Muscle of leg (tissue), 16 donors: ENCODE measurements at places on chromosomes 5 and 9.

GRCh38 chr5:90483206-90483605 is 8.5 kb downstream of the POLR3G start:
- no peak for DNase-seq

GRCh38 chr9:14830057-14830456 is 80.2 kb downstream of the FREM1 start:
- DNase-seq: no peak

DNA sequence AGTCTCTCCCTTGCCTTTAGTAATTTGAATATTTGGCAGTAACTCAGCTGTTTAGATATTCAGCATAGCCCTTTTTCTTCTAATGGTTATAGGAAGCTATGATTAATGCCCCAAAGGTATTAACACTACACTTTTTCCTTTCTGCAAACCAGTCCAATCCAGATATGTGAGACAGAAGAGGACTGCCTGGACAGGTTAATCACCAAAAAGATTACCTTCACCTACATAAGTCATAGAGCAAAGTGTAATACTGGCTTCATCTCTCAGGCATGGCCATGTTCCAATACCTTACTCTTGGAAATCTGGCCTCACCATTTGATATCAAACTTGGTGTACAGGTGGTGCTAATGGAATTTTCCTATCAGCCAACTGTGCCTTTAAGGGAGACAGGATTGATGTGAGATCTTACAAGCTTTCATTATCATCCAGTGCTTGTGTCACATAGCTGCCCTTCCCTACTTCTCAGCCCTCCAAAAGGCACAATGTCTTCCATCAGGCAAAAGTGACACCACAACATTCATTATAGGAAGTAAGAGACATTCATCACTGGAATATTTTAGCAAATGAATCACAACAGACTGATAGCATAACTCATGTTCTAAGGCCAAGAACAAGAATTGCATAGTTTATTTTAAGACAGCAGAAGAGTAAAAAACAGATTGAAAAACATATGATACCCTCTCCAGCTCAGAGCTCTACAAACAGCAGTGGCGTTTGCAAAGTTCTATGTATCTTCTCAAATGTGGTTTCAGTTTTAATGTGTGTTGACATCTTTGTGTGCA is 91.2 kb upstream of the PAM start:
- no peak for DNase-seq

DNA sequence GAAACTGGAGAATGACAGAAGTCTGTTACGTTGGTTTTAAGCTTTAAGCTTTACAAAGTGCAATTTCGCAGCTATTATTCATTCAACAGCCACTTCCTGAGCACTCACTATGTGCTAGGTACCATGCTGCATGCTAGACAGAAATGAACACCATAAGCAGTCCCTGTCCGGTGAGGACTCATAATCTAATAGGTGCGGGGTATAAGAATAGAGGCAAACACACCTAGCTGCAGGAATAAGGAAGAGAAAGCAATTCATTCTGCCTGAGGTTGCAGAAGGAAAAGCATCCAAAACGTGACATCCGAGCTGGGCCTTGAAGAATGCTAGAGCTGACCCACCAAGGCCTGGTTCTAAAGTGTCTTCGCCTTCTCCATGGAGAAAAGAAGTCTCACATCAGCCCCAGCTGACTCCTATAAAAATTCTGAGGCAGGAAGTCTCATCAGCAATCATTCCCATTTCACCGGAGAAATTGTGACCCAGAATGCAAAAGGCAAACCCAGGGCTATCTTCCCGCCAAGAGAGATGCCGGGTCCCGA is 542 bp downstream of the FKBP15 start:
- DNase-seq: no peak

DNA sequence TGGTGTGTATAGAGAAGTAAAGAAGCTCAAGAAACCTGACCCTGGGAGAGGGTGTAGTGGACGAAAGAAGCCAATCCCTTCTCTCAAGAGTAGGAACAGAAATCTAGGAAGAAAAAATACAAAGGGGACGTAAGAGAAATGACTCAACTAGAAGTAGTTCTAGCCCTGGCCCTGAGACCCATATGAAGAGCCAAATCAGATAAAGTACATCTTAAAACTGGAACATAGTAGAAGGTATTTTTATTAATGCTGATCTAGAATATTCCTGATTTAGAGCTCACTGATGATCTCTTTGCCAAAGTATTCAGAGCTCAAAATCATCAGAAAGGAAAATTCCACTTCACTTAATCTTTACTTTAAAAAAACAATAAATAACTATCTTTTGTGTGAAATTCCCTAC is 184.8 kb downstream of the MLLT3 start:
- peak; percentile 11 for DNase-seq

- no peak for DNase-seq
Observed at GRCh38 chr9:129679537-129679936, 14.1 kb downstream of the PRRX2 start.

DNA sequence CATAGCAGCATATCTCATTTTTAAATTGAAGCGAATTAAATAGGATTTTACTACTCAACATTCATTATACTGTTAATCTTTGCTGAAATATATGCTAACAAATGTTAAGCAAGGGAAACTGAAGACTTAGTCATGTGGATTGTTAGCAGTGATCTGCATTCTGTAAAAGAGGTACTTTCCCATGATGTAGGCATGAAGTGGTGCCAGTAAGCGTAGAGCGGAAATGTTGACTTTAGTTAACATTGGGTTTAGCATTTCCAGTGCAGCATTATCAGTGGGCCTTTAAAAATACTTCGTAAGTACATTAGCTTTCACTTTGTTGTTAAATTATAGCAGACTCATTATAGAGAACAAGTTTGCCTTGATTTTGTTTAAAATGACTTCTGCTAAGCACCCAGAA is 130.3 kb downstream of the CDC42SE2 start:
- DNase-seq: peak; percentile 23

GRCh38 chr5:109413458-109413857 is 3.7 kb upstream of the PJA2 start:
- DNase-seq: no peak

DNA sequence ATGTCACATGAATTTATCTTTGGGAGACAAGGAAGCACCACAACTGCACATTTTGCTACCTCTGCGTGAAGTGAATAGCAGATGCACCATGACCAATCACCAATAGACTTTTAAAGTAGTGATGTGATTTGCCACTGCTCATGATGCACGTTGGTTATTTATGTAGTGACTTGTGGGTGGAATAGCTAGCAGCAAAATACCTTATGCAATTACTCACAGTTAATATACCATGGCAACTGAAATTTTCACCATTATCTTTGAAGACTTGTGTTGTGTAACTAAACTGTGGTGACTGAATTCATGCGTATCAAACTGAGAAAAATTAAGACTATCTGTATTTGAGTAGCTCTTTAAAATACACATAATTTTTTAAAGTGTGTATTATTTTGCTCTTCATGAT is 46.2 kb upstream of the TUSC1 start:
- no peak for DNase-seq

- no peak for DNase-seq
Observed at GRCh38 chr5:24065779-24066178, 558.4 kb downstream of the PRDM9 start.

GRCh38 chr9:69655065-69655464 is 17.1 kb downstream of the APBA1 start:
- no peak for DNase-seq

- DNase-seq: peak; percentile 21
Observed at GRCh38 chr9:137281345-137282116, 4.0 kb downstream of the TOR4A start.

DNA sequence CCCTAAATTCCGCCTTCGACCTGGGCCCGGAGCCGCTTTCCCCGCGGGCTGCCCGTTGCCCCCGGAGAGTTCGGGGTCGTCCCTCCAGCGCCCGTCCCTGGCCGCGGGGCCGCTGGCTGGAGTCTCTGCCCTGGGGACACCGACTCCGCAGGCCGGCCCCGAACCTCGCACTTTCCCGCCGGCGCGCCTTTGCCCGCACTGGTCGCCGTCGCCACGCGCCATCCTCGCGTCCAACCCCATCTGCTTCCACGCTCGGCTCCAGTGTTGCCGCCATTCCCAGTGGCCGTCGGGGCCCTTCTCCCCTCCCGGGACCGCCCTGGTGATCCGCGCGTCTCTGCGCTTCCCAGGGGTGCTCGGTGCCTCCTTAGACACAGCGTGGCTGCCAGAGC is 11.0 kb downstream of the LHX3 start:
- DNase-seq: no peak

DNA sequence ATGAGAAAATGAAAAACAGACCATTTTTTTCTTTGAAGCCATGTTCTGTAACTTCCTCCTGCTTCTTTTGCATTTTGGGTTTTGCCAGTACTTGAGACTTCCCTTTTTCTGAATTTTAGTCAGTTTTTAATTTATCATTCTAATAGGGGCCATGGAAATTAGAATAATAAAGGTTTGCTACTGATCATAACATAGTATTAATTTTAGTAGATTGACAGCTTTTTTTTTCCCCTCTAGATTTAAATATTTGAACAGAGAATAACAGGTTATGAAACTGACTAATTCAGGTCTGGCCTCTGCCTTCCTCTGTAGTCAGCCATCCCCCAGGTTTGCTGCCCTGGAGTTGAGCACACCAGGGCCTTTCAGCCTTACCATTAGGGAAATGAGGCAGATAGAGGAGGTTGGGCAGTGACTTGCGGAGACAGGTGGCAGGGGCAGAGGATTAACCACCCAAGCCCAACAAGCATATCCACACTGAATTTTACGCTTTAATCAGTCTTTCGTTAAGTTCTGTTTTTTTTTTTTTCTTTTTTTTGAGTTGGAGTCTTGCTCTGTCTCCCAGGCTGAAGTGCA is 80.1 kb upstream of the TNFAIP8 start:
- DNase-seq: no peak

- peak; percentile 36 for DNase-seq
Observed at GRCh38 chr5:115180165-115180709, 10.5 kb upstream of the TRIM36 start.

- DNase-seq: no peak
Observed at GRCh38 chr5:133824661-133825254, 143.7 kb downstream of the C5orf15 start.

DNA sequence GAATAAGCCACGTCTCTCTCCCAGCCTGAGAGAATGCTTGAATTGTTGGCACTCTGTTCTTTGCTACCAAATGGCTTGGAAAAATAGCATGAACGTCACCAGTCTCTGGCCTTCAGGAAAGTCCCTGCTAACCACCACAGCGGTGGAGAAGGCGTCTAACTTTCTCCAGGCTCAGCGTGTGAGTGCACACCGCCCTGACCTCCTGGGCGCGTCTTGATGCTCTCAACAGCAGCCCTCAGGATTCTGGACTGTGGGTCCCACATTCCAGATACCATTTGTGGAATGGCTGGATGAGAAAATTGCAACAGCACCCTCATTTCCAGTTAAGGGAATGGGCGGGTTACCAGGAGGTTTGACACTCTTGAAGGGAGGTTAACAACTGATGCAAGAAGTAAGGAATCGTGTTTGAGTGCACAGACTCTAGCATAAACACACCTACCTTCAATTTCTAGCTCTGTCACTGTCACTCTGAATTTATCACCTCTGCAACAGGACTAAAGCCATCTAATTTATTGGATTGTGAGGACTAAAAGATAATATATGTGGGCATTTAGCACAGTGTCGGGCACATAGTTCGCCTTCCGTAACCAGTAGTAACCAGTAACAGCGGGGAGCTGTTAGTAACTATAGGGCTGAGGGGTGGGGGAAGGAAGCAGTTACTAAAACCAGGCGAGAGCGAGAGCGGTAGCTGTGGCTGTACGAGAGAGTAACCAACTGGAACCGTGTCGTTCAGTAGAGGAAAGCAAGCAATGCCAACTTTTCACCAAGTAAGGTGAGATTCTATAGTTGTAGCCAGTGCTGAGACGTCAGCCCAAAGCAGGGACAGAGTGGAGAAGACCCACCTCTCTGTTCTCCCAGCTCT is 807 bp upstream of the PLGRKT start:
- DNase-seq: peak; percentile 43

DNA sequence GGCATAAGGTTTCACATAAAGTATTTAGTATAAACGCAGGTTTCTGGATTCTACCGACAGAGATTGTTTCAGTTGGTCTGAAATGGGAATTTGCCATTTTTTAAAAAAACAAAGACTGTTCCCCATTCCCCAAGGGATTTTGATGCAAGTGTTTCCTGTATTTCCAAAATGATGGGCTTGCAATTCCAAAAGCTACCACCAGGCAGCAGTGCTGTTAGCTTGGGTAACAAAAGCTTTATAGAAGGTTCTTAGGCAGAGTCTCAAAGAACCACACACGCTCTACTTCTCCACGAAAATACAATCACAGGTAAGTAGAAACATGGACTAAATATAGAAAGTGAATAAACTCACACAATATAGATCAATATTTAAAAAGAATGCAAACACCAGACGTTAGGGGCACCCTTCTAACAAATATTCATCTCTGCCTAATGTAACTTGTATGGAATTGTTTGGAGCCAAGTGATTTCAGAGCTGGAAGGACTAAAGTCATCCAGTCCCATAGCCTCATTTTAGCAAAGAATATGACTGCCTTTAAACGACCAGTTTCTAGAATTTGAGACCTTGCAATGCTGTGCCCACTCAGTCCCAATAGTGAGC is 154.3 kb downstream of the SPOCK1 start:
- DNase-seq: peak; percentile 12

DNA sequence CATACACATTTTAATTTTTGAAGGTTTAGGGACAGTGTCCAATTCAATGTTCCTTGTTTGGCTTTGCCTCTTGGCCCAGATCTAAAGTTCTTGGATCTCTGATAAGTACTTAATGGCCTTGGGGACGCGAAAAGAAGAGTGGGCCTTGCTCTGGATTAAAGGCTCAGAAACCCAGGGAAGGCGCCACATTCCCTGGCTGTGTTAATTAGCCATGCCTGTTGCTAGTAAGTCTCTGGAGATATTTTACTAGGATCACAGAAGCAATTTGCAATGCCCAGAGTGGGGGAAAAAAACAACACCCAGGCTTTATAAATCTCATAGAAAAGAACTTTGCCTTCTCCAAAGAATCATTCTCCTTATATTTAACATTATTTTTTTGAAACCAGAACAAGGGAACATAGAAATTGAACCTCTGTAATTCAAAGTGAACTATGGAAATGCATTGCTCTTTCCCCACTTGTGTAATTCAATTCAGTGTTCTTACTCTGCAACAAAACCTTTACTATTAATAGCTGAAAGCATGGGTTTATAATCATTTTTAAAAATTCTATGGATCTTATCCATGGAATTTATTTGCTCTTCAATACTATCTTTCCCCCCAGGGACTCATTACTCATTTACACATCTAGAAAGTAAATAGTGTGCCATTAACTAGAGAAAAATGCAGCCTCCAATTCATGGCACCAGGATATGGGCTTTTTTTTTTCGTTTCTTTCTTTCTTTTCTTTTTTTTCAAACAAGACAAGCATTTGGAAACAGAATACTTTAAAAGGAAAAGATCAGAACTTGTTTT is 172.2 kb upstream of the ANKRD55 start:
- peak; percentile 40 for DNase-seq

- DNase-seq: peak; percentile 56
Observed at GRCh38 chr5:36536616-36537005, 69.8 kb upstream of the SLC1A3 start.

- DNase-seq: peak; percentile 33
Observed at GRCh38 chr5:15574806-15575325, 74.9 kb downstream of the FBXL7 start.

DNA sequence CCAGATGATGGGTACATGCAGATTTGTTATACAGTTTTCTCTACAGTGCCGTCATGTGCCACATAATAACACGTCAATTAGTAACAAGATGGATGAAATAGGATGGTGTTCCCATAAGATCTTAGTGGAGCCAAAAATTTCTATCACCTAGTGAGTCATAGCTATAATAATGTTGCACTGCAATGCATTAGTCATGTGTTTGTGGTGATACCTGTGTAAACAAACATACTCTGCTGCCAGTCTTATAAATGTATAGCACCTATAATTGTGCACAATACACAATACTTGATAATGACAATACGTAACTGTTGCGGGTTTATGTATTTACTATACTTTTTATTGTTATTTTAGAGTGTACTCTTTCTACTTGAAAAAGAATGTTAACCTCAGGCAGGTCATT is 865.4 kb downstream of the MAT2B start:
- DNase-seq: no peak
